ENCODE measurements at places on chromosomes 2 and 18.
A peak's percentile ranks its signal among the peaks of the same experiment; 100 is the strongest.

GRCh38 chr2:26778507-26778906 is 7.3 kb upstream of the CENPA start:
- DNase-seq: no peak

GRCh38 chr2:65073879-65074565 is 17.8 kb downstream of the CEP68 start:
- DNase-seq: no peak

- DNase-seq: peak; percentile 94
These were observed 124.6 kb downstream of the LRATD1 start for GRCh38 chr2:14756981-14757657.

DNA sequence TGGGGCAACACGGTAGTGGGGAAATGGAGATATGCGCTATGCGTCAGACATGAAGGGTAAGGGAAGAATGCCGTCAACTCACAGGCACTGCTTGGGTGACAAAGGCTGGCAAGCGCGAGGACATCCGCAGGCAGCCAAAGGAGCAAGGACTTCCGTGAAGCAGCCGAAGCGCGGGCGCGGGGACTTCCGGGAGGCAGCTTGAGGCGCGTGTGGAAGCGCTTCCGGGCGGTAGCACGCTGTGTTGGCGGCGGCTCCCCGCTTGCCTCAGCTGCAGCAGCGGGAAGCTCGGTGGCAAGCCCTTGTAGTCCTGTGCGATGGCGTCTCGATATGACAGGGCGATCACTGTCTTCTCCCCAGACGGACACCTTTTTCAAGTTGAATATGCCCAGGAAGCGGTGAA is at the start of gene PSMA8:
Gene PSMA8, plus strand, starts transcription at position 218 of the 400 bp plus-strand sequence. Its CDS starts 97 bp downstream, at position 315.
- no peak for DNase-seq

GRCh38 chr2:110931648-110932047 is 189.1 kb upstream of the BCL2L11 start:
- peak; percentile 72 for DNase-seq

DNA sequence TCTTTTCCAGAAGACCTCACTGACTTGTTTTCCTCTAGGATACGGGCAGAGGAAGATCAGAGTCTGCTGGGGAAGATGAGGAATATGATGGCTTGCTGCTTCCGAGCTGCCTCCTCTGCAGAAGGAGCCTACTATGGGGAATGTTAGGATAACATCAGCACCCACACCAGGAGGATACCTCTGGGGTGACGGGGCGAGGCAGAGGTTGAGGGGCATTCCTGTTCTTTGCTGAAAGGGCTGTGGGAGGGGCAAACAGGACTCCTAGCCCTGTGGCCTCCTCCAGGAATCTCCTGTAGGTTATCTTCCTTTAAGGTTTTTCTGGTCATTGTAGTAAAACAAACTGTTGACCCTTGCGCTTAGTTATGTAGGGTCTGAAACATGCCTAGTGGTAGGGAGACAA is 102.5 kb downstream of the CRIM1 start:
- no peak for DNase-seq

DNA sequence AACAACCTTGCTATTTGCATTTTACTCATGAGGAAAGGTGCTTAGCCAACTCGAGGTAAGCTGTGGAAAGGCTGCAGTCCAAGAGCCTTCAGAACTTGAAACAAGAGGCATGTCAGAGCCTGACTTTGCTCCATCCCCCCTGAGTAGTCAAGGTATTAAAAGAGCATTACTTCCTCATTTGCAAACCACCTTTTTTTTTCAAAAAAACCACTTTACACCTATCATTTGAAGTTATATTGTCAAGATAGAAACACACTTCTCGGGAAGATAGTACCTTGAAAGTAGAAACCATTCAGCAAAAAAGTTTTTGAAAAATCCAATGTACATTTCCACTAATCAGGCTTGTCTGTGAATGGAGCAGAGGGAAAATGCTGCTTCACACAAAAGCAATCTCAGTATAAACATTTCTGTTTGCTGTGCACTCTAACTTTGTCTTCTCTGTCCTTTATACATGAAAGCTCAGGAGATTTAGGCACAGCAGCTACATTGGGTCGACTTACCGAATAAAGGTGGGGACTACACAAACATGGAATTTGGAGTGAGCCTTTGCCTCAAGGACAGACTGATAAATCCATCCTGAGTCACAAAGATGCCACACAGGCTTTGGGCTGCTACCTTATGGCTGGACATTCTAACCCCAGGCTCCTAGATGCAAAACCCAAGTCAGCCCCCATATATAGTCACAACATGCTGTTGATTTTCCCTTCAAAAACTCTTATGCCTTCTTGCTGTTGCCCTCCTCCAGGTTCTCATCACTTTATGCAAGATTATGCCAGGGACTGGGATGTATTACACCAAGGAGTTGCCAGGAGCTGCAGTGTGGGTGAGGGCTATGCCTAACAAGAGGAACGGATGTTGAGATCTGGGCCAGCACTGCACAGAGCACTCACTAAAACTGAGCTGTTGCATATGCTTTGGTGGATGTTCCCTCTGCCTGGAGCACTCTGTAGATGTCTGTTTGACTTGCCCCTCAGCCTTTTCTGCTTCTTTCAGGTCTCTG is 41.4 kb upstream of the EML4 start:
- no peak for DNase-seq

DNA sequence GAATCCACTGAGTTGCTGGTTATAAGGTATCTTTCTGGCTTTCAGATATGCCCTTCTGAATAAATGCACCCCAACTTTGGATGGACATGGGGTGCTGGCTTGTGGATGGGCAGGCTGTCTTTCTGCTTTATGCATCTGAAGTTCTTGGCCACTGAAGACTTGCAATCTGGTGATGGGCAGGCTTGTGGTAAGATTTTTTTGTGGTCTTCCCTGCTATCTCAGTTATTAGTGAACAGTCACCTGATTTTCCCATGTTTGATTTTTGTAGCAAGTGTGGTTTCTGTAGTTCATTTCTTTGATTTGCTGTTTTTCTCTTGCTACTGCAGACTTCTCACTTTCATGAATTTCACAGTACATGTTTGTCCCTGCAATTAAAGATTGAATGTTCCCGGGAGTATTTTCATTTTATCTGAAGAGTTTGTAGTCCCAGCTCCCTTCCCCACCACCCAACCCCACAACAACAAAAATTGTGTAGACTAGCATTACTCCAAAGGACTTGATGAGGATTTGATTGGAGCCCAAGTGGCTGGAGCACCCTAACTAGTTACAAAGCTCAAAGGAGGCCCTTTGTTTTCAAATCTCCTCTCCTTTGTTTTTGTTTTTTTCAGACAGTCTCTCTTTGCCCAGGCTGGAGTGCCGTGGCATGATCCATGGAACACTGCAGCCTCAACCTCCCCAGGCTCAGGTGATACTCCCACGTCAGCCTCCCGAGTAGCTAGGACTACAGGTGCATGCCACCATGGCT is 63.6 kb upstream of the MGAT5 start:
- DNase-seq: no peak

DNA sequence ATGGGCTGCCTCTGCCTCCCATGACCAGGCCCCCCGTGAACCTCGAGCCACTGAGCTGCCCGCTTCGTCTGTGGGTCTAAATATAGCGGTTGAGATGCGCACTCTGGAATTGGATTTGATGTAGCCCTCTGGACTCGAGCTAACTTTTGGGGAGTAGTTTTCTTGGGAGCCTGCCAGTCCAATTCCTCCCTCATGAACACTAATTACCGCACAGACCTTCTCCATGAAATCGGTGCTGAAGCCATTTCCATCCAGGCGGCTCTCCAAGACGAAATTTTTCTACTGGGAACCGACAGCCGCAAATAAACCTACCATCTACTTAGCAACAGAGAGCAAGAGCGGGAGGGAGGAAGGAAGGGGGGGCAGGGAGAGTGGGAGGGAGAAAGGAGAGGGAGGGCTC is 63.6 kb downstream of the CELF4 start:
- no peak for DNase-seq

- DNase-seq: peak; percentile 65
These were observed 110.2 kb upstream of the TRIB2 start for GRCh38 chr2:12606472-12607000.

GRCh38 chr18:78494204-78495085 is 485.2 kb upstream of the SALL3 start:
- peak; percentile 4 for DNase-seq

GRCh38 chr18:63306249-63306648 is 13.3 kb downstream of the BCL2 start:
- DNase-seq: no peak

DNA sequence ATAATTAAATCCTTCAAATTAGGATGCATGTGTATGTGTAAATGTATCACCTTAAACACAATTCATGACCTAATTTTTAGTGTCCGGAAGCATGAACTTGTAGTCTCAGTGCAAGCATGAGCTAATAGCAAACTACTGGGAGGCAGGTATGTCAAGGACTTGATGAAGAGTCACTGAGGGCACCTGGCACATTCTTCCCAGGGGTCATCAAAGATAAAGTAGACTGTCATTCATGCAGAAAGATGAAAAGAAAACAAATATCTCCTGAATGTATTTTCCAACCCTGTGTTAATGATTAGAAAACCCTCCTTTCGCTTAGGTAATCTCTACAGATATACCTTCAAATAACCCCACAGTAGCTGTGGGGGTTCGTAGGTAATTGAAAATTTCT is 234.9 kb downstream of the SOCS6 start:
- DNase-seq: no peak

- no peak for DNase-seq
These were observed 5.1 kb downstream of the COMMD1 start for GRCh38 chr2:61910603-61911002.

DNA sequence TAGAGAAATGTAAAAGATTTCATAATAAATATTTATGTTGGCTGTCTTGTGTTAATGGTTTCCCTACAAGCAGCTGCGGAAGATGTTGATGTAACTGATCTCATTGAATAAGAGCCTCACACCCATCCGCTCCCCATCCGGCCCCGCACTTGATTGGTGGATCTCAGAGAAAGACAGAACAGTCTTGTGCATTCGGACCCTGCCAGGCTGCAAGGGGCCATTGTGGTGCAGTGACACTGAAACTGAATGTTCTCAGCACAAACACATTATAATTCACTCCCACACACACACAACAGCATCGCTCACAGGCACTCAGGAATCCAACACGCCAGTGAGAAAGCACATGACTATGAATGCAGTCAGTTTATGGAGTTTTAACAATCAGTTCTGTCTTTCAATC is 47.8 kb downstream of the PRELID3A start:
- peak; percentile 32 for DNase-seq

GRCh38 chr2:215622837-215623236 is 187.0 kb upstream of the FN1 start:
- DNase-seq: no peak

DNA sequence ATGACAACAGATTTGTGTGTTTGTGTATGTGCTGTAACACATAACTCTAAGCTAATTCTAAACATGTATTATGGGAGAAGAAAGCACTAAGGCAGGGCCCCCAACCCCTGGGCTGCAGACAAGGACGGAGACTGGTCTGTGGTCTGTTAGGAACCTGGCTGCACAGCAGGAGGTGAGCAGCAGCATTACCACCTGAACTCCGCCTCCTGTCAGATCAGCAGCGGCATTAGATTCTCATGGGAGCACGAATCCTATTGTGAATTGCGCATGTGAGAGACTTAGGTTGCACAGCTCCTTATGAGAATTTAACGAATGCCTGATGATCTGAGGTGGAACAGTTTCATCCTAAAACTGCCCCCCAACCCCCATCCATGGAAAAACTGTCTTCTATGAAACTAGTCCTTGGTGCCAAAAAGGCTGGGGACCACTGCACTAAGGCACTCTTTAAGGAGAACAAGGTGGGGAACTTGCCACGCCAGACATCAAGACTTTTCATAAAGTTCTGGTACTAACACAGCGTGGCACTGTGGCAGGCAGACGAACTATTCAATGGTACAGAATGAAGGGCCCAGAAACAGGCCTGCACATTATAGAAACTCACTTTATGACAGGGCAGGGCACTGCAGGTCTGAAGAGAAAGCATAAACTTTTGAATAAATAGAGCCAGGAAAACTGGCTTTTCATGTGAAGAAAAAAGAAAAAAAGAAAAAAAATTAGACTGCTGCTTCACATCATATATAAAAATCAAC is 14.0 kb downstream of the REEP1 start:
- no peak for DNase-seq

- peak; percentile 15 for DNase-seq
These were observed 93.9 kb downstream of the DGKD start for GRCh38 chr2:233448220-233448559.

GRCh38 chr2:53939656-53940055 is 31.1 kb downstream of the PSME4 start:
- DNase-seq: peak; percentile 75

DNA sequence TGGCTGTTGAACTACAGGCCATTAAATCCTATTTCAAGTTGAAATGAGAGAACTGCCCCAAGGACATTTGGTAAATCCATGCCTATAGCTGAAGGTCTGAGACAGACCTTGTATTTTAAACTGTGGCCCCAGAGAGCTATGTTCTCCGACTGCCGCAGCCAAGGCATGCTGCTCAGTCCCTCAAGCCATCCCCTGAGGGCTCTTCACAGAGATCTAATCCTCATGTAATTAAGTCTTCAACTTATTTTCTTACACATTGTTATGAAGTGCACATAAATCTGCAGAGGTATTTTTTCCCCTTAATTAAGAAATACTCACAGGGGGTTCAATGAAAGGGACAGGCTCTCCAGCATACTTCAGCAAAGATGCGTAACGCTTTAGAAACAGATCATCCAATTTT is 50.6 kb downstream of the ABCG8 start:
- DNase-seq: no peak

DNA sequence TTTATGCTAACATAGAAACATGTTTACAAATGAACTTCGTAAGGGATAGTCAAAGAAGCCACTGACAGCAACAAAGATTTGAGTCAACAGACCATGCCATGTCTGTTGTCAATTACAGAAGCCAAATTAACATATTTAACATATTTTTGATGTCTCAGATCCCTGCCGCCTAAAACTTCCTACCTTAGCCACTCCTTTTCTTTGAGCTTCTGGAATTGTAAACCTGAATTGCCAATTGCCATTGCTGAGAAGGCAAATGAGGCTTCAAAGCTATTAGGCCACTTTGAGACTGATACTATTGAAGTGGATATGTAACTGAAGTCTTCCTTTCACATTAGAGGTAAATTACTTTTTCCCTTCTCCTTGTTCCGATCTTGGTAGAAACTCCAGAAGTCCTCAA is 66.0 kb upstream of the DSEL start:
- DNase-seq: no peak

DNA sequence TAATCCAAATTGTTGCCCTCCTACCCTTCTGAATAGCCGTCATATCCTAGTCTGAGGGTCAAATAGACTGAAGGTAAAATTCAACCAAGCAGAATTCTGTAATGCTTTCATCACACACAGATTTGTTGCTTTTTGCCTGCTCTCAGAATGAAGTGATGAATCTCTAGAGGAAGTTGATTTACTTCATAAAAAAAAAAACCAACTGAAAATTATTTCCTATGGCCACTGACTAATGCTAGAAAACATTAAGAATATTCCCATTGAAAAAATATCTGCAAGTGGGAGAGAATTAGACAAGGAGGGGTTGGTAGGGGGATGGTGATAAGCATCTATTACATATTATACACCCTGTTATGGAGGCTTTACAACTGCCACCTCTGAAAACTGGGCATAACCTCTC is 2.3 kb upstream of the IL1RL2 start:
- DNase-seq: no peak

DNA sequence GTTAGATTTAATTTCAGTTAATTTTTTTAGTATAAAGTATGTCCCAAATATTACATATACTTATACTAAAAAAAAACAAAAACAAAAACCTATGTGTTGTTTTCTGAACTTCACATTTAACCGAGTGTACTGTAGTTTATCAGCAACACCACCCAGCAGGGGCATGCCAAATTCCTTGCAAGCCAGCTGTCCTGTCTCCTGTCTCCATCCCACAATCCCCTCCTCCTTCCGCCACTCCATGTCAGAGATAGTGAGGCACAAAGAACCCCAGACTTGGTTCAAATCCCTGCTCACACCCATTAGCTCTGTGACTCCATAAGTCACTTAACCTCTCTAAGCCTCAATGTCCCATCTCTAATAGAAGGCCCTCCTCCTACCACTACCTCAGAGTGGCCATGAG is 9.4 kb downstream of the CHST10 start:
- DNase-seq: no peak

Data from iris pigment epithelial cell (primary cell).